ENCODE measurements at places on chromosomes 7 and 10.

DNA sequence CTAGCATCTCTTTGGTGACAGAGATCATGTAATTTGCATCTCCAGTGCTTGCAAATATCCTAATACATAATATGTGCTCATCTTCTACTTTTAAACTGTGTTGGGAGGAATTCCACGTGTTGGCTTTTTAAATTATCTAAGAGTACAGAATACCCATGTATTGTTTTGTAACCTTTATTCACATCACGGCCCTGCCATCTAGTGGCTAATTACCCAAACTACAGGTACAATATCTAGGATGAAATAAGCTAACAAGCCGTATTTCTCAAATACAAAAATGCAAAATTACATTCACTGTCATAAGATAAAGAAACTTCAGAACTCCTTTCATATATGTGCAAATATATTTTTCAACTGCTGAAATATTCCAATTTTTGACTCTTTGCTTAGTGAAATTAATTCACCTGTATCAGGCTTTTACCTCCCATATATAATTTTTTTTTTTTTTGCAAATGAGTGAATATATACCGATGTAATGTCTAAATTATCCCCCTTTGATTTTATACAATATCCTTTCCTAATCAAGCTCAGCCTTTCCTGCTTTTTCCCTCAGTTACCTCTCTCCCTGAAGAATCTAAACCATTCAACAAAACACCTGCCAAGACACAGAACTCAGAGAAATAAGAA, 30.3 kb upstream of the LSM8 start:
- DNase-seq = peak; percentile 8

DNA sequence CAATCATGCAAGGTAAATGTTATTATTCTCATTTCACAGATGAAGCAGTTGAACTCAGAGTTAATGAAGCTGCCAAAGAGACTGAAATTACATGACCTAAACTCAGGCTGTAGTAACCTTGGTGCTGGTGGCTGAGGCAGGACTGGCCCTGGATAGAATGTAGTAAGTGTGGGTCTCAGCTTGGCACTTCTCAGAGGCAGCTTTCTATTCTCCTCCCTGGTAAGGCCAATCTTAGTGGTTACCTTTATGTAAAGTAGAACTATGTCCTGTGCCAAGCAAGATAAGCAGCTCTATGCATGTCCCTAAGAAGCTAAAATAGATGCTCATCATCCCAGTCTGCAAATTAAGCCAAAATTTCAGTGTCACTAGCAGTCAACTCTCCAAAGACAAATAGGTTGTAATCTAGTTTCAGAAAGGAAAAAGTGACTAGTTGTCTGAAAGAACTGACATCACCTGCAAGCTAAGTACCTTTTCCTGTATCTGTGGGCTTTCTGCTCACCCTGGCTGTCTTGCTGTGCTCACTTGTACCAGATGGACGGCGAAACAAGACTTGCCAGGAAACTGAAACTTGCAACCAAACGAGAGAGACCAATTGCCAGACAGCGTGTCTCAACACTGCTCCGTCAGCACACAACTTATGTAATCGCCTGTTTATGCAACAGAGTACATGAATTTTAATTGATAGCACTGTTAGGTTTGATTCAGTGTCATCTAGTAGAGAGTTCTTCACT, 43.7 kb downstream of the CH25H start:
- DNase-seq = no peak

- no peak for DNase-seq
Observed at GRCh38 chr10:24041834-24042233, 167.1 kb upstream of the KIAA1217 start.

DNA sequence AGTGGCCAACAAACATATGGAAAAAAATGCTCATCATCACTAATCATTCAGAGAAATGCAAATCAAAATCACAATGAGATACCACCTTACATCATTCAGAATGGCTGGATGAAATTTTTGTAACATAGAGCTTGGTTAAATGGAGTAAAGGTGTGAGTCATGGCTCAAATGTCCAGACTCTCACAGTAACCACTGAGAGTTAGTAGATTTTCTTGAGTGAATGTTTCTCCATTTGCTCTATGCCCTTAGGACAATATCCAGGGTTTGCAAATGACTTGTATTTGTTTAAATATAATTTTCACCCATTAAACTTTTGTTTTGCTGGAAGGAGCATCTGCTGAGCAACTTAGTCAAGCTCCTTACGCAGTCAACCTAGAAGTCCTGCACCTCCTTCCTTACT, 967.2 kb downstream of the XPNPEP1 start:
- DNase-seq = peak; percentile 24
